ENCODE measurements at places on chromosomes 11 and 22.

GRCh38 chr22:17773606-17774205, 563 bp downstream of the BID start:
- DNase-seq = peak; percentile 44

- DNase-seq = no peak
Measured at GRCh38 chr22:37713761-37714160, 16.9 kb downstream of the TRIOBP start.

DNA sequence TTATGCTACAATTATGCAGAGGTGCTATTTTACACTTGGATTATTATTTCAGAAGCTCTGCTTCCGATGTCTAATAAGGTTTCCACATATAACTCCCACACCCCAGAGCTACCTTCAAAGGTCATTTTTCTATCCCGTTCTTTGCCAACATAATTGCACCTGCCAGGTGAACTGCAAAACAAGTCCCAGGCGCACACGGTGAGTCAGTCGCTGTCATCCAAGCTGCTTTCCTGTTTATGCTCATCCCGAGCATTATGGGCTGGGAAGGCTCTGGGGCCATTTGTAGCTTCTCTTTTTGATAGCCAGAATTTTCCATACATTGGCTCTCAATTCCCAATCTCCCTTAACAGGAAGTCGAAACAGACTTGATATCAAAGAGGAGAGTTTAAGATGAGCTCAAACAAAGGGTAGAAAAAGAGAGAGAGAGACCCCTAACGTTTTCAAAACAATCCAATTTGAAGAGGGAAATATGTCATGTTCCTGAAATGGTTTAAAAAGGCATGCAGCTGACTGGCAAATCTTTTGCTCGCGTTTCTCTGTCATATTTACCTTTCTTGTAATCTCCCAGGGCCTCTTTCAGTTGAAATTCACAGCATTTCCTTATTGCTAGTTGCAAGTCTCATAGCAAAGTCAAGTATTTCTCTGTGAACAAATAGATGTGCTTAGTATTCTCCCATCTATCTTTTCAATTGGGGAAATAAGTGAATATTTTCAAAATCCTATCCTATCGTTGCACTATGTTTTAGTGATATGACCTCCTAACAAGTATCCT, 815.9 kb downstream of the KCNA4 start:
- DNase-seq = no peak

- DNase-seq = no peak
Measured at GRCh38 chr11:69967484-69967883, 110.6 kb upstream of the ANO1 start.

GRCh38 chr22:48705917-48706605, 1121.6 kb downstream of the BRD1 start:
- no peak for DNase-seq

- no peak for DNase-seq
Measured at GRCh38 chr22:50252082-50253045, 1.3 kb upstream of the HDAC10 start.

DNA sequence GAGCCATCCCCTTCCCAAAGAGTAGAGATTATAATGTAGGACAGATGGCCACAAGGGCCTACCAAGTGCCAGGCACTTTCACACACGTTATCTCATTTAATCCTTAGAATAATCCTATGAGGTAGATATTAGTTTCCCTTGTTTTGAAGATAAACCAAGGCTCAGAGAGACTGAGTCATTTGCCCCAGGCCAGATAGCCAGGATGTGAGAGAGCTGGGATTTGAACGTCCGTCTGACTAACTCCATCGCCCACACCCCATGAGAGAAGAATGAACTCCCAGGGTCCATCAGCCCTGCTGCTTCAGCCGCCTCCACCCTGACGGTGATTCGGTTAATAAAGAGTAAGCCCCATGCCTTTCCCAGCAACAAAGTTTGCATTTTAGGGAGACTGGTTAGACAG, 10.7 kb downstream of the PRG3 start:
- no peak for DNase-seq

Data from activated CD4-positive, alpha-beta T cell treated with anti-CD3 and anti-CD28 coated beads for 24 hours (primary cell).